ENCODE measurements at places on chromosomes 7 and 10.
A peak's percentile ranks its signal among the peaks of the same experiment; 100 is the strongest.

DNA sequence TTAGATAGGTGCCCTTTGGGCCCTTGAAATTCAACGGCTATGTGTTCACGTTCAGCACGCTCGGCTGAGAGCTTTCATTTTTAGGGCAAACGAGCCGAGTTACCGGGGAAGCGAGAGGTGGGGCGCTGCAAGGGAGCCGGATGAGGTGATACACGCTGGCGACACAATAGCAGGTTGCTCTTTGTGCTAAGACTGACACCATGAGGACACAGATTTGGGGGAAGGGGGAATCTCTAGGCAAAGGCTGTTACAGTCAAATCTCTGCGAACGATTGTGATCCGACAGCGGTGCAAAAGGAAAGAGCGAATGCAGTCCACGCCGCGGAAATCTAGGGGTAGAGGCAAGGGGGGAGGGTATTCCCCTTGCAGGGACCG lies 667 bp downstream of the KLLN start:
- no peak for DNase-seq

DNA sequence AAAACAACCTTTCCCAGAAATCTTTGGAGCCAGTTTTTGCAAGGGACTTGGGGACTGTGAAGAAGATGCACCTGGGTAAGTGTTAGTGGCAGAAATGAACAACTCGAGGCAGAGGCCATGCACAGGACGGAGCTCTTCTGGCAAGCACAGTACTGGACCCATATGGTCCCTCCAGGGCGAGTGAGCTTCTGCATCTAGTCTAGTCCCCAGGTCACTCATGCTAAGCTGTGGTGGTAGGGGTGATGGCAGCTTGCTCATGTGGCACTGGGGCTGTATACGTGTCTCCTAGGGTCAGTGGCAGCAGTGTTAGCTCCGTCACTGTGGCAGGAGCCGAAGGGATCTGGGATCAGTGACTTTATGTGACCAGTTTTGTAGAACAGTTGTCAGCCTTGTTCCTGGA lies 9.3 kb upstream of the LRRC61 start:
- no peak for DNase-seq

- DNase-seq = peak; percentile 61
Observed at GRCh38 chr10:4283846-4284610, 499.0 kb upstream of the KLF6 start.

GRCh38 chr10:28631896-28632583 lies 45.3 kb upstream of the BAMBI start:
- DNase-seq = no peak

- no peak for DNase-seq
Observed at GRCh38 chr7:7920481-7920880, 48.1 kb upstream of the GLCCI1 start.

- DNase-seq = no peak
Observed at GRCh38 chr7:128777156-128778123, 1.8 kb upstream of the OPN1SW start.

- no peak for DNase-seq
Observed at GRCh38 chr7:92622030-92622429, 31.8 kb upstream of the FAM133B start.

- peak; percentile 96 for DNase-seq
Observed at GRCh38 chr10:29784175-29784773, 149.5 kb upstream of the SVIL start.

- DNase-seq = no peak
Observed at GRCh38 chr10:75607576-75607975, 176.2 kb downstream of the LRMDA start.

GRCh38 chr7:159144758-159145489 lies at the start of gene VIPR2:
VIPR2 (minus strand) TSS chr7:159144867; CDS start chr7:159144771, 96 bp downstream.
- no peak for DNase-seq

DNA sequence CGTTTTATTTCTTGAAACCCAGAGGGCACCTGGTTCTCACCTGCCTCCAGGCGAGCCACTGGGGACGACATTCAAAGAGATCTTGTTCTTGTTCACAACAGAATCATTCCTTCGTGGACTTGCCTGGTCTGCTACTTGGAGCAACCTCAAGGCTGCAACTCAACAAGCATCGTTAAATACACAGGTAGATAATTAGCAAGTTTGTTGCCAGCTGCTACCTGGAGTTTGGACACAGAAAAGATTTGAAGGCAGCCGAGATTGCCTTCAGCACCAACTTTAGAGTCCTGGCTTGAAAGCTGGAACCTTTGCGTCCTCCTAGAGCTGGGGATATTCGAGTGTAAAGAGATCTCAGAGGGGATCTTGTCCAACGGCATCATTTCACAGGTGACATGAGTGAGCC lies 89.6 kb upstream of the C7orf33 start:
- no peak for DNase-seq

DNA sequence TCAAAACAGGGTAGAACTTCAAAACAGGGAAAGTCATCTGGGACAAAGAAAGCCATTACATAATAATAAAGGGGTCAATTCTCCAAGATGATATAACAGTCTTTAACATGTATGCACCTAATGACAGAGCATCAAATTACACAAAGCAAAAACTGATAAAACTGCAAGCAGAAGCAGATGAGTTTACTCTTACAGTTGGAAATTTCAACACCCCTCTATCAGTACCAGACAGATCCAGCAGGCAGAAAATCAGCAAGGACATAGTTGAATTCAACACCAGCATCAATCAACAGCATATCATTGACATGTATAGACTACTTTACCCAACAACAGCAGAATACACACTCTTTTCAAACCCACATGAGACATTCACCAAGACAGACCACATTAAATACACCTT lies 233.0 kb upstream of the NEBL start:
- no peak for DNase-seq

- DNase-seq = no peak
Observed at GRCh38 chr10:69051303-69051702, 36.6 kb upstream of the SRGN start.

- DNase-seq = no peak
Observed at GRCh38 chr10:11106621-11107374, 89.1 kb downstream of the CELF2 start.

GRCh38 chr7:115340828-115341227 lies 418.9 kb downstream of the MDFIC start:
- DNase-seq = peak; percentile 16

DNA sequence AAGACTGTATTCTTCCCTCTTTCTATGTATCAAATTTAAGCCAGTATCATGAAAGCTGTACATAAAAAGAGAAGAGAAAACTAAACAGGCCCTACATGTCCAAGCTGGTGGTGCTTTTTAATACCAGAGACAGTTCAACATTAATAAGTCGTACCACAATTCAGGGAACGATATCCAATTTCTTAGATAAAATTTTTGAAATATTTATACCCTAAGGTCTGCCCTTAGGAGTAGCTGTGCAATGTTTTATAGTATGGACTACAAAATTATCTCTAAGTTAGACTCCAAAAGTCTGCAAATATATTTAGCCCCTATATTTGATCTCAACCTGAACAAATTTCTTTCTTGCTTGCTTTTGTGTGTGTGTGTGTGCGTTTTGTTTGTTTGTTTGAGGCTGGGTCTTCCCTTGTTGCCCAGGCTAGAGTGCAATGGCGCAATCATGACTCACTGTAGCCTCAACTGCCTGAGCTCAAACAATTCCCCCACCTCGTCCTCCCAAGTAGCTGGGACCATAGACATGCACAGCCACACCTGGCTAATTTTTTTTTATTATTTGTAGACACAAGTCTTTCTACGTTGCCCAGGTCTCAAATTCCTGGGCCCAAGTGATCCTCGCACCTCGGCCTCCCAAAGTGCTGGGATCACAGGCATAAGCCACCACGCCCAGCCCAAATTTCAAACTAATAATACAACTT lies 13.2 kb downstream of the ARHGAP19 start:
- DNase-seq = no peak

DNA sequence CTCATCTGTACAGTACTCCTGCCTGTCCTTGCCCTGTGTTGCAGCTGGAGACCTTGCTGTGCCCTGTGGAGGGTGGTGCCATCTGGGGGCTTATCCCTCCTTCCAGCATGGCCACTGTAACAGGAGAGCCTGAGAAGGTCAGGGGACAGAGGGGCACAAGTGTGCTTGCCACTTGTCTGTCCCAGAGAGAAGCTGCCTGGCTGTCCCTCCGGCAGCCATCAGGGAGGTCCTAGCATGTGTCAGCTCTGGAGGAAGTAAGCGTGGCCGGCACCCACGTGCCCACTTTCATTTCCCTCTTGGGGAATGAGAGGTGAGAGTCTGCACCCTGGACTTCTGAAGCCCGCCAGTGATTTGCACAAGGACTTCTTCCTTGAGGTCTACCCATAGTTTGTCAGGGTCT lies 97.0 kb upstream of the PPIF start:
- no peak for DNase-seq

- no peak for DNase-seq
Observed at GRCh38 chr10:118973744-118974143, 55.8 kb upstream of the NANOS1 start.

DNA sequence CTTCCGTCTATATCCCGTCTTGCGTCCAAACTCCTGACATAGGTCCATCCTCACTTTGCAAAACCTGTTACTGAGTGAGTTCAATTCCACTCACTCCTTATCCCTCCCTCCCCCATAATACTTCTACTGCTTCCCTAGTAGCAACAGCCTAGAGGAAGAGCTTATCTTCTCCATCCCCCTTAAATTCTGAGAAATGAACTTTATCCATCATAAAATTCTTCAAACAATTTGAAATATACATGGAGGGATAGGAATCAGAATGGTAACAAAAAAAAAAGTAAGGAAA lies 27.6 kb downstream of the SEMA3C start:
- no peak for DNase-seq

DNA sequence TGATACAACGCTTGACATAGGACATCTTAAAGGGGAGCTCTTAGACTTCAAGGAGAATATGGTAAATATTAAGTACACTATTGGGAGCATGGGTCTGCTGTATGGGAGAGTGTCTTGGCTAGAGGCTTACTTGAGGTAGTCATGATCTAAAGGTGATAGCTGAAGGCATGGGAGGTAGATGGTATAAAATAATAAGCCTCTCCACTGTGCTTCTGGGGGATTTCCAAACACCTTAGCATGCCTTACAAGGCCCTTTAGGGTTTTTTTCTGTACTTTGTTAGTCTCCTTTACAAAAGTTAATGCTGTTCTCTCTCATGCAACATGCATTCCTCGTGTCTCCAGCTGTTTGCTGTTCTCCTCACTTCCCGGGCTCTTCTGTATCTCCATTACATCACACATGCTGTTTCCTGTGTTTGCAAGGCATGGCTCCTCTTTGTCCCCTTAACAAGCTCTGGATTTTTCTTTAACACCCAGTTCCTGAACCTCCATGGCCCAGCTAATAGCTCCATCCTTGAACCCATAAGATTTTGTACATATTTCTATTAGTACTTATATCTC lies 449.7 kb downstream of the AUTS2 start:
- DNase-seq = no peak

DNA sequence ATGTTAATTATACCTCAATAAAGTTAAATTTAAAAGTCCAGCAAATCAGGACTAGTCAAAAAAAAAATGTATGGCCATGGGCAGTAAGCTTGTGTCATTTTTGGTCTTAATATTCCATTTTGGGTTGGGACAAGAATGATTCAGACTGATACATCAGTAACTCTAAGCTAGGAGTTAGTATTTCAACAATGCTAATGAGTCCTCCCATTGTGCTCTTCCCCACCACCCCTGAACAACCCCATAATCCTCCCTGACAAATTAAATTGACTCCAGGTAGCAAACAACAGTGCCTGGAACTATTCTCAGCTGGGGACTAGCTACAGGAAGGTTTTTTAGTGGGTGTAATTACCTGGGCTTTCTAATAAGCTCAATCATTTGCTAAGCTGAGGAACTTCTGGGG lies 30.7 kb upstream of the KCNIP2 start:
- DNase-seq = no peak

DNA sequence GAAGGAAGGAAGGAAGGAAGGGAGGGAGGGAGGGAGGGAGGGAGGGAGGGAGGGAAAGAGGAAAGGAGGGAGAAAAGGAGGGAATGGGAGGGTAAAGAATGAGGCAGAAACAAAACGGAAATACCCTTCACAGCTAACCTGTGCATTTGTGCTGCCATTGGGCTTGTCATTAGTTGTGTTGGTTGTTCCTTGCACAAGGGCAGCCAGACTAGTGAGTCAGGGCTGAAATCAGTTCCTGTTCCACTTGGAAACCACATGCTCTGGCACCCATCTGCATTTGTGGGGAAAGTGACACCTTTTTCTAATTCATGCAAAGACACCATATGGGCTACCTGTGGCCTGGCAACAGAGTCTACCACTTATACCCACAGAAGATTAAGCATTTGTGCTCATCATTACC lies 1004.0 kb upstream of the C7orf33 start:
- no peak for DNase-seq

- no peak for DNase-seq
Observed at GRCh38 chr10:59536167-59537014, 173.3 kb downstream of the SLC16A9 start.

DNA sequence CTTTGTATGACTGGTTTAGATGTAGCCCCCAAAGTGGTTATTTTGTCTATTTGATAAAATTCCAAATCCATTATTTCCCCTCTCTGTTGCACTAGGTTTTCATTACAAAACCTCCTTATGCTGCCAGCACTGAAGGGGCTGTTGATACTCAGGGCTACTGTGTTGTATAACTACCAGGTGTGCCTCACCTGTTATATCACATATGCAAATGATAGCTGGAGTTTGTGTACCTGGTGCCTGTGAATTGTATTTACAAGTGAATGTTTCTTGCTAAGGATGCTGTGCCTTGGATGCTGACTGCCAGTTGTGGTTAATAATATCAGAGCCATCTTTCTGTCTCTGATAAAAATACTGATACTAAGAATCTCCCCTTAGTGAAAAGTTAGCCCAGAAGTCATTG lies 84.8 kb upstream of the CCDC6 start:
- DNase-seq = no peak

- DNase-seq = no peak
Observed at GRCh38 chr10:71504168-71504567, 107.4 kb downstream of the CDH23 start.

- no peak for DNase-seq
Observed at GRCh38 chr7:69617364-69617763, 19.1 kb downstream of the AUTS2 start.

- no peak for DNase-seq
Observed at GRCh38 chr7:101618207-101618839, 10.8 kb downstream of the MYL10 start.

DNA sequence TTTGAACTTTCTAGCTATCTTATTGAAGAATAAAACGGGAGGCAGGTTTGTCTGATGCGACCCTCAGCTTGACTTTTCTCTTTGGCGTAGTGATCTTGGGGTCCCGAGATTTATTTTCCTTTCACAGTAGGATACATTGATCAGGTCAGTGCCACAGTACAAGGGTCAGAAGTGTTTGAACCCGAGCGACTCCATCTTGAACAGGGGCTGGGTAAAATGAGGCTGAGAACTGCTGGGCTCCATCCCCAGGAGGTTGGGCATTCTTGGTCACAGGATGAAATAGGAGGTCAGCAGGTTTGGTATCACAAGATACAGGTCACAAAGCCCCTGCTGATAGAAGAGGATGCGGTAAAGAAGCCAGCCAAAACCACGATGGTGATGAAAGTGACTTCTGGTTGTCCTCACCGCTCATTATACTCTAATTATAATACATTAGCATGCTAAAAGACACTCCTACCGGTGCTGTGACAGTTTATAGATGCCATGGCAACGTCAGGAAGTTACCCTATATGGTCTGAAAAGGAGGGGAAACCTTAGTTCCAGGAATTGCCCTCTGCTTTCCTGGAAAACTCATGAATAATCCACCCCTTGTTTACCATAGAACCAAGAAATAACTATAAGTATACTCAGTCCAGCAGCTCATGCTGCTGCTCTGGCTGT lies 3.0 kb upstream of the TECPR1 start:
- no peak for DNase-seq
